ENCODE measurements at places on chromosomes 16 and 17.

DNA sequence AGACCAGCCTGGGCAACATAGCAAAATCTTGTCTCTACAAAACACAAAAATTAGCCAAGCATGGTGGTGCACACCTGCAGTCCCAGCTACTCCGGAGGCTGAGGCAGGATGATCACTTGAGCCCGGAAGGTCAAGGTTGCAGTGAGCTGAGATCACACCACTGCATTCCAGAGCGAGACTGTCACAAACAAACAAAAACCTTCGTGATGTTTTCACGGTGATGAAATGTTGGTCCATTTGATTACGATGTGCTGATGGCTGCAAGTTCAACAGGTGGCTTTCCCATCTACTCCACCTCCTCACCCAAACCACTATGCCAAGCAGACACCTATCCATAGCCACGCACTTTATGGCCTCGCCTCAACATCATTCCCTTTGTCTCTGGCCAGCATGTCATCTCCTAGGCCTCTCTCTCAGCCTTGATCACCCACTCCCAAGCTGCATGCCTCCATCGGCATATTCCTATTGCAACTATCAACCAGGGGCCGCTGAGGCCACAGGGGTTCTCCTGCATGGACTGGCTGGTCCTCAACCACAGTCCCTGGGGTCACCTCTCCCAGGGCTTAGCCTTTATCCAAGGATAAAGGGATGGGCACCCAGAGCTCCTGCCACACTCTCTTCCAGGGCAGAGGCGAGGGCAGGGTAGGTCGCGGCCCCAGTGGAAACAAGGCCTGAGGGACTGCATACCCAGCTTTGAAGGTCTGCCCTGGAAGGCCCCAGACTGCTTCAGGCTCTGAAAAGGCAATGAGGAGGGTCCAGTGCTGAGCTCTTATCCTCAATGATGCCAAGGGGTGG lies 17.1 kb upstream of the ALOX15B start:
- no peak for ATAC-seq

DNA sequence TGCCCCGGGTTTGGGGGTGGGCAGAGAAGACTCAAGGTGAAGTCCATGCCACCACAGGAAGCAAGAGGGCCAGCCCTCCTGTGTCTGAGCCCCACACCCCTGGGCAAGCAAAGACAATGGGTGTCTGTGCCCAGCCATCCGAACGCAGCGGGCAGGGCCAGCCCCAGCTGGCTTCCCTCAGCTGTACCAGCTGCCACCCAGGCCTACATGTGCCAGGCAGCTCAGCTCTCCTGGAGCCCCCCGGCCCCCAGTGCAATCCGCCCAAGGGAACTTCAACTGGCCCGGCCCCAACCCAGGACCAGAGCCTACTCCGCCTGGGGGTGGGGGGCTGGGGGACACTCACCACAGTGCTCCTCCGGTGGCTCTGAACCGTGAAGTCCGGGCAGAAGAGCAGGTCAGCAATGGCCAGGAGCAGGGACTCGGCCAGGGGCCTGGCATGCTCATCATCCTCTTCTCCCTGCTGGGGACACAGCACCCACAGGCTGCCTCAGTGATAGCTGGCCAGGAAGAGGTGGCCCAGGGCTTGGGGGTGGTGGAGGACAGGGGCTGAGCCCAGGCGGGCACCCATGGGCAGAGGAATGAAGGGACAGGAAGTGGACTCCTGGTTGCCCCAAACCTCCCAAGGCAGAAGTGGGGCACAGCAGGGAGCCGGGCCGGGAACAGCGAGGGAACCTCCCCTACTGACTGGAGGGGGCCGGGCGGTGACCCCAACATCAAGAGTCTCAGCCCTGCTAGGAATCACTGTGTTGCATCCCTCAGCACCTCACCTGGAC lies 9.8 kb downstream of the HID1 start:
- no peak for ATAC-seq

- ATAC-seq = no peak
Observed at GRCh38 chr17:1634841-1635650, 6.4 kb upstream of the SLC43A2 start.

GRCh38 chr17:45267436-45268055 lies 5.7 kb upstream of the SPATA32 start:
- ATAC-seq = no peak

Data from gastroesophageal sphincter (tissue), 4 donors.